ENCODE measurements at places on chromosomes 7 and 10.

- DNase-seq = no peak
These were observed 48.4 kb downstream of the INPP5A start for GRCh38 chr10:132585732-132586722.

- no peak for DNase-seq
These were observed 50.9 kb downstream of the SGCE start for GRCh38 chr7:94605031-94605430.

DNA sequence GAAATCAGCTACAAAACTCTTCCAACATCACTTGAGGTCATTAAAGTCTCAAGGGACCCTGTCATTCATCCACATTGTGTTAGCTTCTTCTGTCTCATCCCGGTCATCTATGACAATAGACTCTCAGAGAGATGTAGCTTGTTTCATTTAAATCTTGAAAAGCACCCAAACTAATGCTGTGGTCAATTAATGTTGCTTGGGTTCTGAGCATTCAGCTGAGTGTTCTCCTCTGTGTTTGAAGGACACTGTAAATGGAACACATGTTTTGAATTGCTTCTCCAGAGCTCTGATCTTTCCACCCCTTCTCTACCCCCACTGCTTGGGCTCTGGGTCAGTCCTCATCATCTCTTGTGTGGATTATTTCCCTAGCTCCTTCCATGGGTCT lies 19.6 kb upstream of the ADD3 start:
- no peak for DNase-seq

GRCh38 chr10:68668231-68668630 lies 52.8 kb upstream of the CCAR1 start:
- DNase-seq = no peak

DNA sequence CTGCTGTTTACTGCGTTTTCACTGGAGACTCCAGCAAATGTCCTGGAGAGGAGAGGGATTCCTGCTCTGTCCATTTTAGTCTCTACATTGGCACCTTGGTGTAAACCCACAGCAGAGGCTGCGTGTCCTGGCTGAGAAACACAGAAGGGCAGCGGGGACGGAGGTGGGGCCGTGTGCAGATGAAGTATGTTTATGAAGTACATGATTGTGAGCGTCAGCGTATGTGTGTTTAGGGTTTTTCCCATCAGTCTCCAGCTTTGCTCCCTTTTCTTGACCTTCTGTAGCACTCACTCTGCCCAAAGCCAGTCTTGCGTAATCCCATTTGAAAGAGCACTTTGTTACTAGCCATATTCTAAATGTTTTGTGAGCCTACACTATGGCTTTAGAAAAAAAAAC lies 750.7 kb upstream of the SORCS1 start:
- DNase-seq = no peak

DNA sequence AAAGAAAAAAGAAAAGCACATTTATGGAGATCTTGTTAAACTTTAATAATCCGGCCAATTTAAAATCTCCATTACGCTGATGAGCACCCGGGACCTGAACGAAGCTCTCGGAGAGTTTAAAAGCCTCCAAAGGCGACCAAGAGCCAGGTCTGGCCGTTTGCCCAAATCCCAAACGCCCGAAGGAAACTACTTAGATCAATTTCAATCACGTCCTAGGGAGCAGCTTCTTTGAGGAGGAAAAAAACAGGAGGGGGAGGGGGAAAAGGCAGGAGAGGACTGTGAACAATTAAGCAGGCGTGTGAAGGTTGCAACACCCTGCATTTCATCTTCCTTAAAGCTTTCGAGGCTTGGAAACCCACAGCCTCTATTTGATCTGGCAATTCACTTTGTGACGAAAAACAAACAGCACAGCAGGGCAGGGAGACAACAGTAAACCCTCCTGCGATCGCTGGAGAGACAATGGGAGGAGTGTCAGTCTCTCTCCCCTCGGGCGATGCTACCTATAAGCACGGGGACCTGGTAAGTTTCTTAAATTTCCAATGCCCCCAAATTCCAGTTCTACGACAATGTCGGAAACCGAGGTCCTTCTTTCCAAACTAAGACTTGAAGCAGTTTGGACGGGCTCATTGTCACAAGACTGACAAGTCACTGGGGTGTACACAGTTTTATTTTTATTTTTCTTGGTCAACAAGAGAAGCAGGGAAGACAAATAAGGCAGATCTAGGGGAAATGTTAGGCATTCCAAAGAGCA lies 1.2 kb downstream of the KLF6 start:
- peak; percentile 59 for DNase-seq

- DNase-seq = no peak
These were observed 1129.4 kb upstream of the LRRTM3 start for GRCh38 chr10:65796472-65796871.

DNA sequence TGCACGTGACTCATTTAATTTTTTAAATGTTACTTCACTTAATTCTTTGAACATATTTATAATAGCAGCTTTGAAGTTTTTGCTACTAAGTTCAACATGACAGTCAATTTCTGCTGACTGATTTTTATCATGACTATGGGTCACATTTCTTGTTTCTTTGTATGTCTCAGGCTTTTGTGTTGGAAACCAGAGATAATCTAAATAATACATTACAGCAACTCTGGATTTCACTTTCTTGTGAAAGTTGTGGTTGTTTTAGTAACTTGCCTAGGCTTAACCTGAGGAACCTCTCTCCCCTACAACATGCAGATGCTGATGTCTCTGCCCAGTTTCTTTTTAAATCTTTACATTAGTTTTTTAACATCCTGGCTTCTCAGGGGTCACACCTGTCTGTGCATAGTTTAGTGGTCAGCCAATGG lies 180.8 kb downstream of the CCDC71L start:
- DNase-seq = no peak

GRCh38 chr7:48130658-48131108 lies 40.6 kb upstream of the ABCA13 start:
- DNase-seq = no peak

DNA sequence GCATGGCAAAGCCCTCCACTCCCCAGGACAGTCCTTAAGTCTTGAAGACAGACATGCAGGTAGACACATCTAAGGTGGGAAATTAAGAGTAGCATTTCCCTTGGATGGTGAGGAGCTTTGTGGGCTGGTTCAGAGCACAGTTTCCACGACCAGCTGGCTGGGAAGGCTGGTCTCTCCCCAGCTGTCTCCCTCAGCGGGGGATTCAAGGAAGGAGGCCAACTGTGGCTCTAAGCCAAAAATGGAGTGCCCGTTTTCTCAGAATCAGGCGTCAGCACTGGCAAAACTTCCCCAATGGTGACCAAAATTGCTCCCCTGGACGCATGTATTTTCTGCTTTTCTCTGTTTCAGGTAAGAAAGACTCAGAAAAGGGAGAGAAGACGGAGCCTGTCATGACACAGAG lies 230.6 kb upstream of the FZD8 start:
- no peak for DNase-seq

DNA sequence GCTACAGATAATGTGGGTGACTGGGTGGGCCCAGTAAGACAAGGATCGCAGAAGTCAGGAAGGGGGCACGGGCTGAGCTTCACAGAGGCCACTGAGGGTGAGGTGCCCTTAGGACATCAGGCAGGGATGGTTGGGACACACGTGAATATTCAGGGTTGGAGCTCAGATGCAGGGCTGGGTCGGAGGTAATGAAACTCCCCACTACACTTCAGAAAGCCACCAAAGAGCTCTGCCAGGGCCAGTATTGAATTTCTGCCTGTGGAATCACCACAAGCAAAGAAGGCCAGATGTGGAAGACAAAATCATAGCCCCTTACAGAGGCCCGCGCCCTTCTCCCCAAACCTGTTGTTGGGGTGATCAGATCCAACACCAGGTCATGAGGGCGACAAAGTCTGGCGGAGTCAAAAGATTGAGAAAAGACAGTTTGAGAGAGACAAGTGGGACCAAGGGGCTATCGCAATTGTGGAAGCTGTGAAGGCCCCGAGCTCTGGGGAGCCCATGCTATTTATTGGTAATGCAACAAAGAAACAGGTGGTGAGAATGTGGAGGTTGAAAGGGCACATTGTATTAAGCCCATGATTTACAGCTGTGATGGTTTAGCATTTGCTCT lies 42.4 kb downstream of the STRA8 start:
- DNase-seq = no peak

- no peak for DNase-seq
These were observed 85.5 kb downstream of the SLC13A1 start for GRCh38 chr7:123114288-123114687.

DNA sequence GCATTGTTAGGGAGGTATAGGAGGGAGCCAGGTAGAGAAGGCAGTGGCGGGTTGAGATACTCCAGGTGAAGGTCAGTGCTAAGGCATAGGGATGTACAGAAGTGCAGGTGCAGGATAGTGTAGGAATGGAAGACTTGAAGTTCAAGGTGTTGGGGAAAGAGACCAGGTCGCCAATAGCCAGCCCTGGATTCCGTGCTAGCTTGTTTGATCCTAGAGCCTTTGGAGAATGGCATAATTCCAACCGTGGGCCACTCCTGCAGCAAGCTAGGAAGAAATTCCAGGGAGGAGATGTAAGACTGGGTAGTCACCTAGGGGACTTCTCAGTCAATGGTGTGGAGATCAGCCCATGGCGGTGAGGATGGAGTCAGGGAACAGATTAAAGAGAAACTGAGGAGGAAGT lies 272.7 kb downstream of the RPS24 start:
- no peak for DNase-seq

GRCh38 chr10:128633864-128634540 lies 507.8 kb upstream of the MKI67 start:
- no peak for DNase-seq

- no peak for DNase-seq
These were observed 93.0 kb downstream of the TNS3 start for GRCh38 chr7:47488969-47489342.

DNA sequence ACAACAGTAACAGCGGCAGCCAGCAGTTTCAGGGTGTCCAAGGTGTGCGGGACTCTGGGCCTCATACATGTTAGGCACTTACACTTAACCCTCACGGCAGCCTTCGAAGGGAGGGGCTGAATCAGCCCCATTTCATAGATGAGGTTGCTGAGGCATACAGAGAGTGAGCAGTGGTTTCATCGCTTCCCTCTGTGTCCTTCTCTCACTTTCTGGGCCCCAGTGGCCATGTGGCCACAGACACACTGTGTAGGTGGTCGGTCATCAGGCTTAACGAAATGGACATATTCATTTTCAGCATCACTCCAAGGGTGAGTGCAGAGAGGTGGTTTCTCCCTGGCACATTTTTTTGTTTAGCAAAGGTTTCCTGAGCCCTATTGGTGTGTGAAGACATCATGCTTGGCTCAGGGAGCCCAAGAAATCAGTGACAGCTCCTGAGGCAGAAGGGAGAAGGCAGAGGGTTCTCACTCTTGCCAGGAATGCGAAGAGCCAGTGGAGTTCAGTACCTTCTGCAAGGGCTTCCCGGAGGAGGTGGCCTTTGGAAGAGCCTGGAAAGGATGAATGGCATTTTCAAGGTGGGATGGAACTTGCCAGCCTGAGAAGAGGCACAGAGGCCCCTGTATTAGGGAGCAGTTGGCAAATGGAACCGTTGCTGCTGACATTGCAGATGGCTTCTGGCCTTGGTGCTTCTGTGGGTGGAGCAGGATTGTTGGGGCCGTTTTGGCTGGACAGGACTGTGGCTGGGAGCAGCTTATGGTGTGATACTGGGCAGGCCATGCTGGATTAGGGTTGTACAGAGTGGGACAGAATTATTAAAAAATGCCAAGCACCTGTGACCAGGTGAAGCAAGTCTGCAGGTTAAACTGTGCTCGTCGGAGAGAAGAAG lies 61.7 kb upstream of the PPIF start:
- DNase-seq = peak; percentile 62

GRCh38 chr7:81819861-81820260 lies 50.0 kb upstream of the HGF start:
- DNase-seq = no peak

DNA sequence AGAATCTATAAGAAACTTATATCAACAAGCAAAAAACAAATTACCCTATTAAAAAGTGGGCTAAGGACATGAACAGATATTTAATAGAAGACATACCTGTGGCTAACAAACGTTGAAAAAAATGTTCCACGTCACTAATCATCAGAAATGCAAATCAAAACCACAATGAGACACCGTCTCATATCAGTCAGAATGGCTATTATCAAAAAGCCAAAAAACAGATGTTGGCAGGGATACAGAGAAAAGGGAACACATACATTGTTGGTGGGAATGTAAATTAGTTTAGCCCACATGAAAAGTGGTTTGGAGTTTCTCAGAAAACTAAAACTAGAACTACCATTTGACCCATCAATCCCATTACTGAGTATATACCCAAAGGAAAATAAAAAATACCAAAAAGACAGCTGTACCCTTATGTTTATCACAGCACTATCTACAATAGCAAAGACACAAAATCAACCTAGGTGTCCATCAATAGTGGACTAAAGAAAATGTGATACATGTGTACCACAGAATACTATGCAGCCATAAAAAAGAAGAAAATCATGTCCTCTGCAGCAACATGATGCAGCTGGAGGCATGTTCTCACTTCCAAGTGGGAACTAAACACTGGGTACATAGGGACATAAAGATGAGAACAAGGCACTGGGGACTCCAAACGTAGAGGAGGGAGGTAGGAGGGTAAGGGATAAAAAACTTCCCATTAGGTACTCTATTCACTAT lies 83.8 kb upstream of the TMEM168 start:
- DNase-seq = no peak
